ENCODE measurements at places on chromosomes 11 and 22.
A peak's percentile ranks its signal among the peaks of the same experiment; 100 is the strongest.

GRCh38 chr22:25148149-25148691 is 51.4 kb upstream of the CRYBB3 start:
- peak; percentile 32 for DNase-seq

DNA sequence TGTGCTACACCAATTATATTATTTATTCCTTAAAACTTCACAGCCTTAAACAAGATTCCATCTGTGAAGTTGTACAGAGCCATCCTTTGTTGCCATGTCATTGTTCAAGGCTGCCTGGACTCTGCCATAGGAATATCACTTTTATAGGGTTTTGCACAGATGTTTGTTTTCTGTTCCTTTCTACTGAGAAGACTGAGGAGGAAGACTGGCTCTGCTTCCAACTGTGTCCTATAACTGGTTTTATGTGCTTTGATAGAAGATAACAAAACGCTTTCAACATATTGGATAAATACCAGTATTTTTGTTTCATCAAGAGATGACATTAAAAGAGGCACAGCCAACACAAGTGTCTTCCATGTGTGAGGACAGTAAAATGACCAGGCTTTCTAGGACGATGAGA is 120.6 kb downstream of the CD44 start:
- no peak for DNase-seq

- DNase-seq: no peak
Observed at GRCh38 chr22:22838148-22838786, 49.3 kb upstream of the IGLL5 start.

DNA sequence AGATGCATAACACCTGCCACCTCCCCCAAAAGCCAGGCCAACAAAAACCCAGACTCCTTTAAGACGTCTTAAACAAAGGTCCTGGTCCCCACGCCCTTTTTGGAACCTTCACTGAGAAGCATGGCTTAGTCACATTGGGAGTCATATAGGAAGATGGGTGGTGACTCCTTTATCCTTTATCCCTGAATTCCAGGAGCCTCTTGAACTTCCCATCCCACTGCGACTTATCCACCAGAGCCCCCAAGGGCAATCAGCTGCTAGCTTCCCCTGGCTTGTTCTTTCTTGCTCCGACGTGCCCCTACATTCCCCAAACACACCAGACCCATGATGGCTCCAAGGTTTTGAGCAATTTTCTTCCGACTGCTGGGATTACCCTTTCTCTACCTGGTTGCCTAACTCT is 567.0 kb upstream of the CADM1 start:
- no peak for DNase-seq

GRCh38 chr11:119421351-119421750 is 1.6 kb downstream of the THY1 start:
- peak; percentile 23 for DNase-seq

GRCh38 chr22:32217465-32217864 is 12.6 kb upstream of the RFPL2 start:
- DNase-seq: no peak

DNA sequence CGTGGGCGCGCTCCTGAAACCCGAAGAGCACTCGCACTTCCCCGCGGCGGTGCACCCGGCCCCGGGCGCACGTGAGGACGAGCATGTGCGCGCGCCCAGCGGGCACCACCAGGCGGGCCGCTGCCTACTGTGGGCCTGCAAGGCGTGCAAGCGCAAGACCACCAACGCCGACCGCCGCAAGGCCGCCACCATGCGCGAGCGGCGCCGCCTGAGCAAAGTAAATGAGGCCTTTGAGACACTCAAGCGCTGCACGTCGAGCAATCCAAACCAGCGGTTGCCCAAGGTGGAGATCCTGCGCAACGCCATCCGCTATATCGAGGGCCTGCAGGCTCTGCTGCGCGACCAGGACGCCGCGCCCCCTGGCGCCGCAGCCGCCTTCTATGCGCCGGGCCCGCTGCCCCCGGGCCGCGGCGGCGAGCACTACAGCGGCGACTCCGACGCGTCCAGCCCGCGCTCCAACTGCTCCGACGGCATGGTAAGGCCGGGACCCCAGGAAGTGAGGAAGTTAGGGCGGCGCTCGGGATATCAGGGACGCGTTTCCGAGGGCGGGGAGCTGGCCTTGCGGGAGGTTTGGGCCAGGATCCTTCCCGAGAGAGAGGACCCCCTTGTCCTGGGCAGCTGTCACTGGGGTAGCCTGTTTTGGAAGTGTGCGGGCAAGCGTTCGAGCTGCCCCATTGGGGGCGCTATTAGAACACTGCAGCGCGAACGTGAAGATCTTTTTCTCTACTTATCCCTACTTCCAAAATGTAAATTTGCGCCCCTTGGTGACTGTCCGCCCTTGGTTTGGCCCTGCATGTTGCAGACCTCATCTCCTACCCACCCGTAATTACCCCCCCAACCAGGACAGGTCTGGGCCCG is 796 bp downstream of the MYOD1 start:
- DNase-seq: peak; percentile 50

DNA sequence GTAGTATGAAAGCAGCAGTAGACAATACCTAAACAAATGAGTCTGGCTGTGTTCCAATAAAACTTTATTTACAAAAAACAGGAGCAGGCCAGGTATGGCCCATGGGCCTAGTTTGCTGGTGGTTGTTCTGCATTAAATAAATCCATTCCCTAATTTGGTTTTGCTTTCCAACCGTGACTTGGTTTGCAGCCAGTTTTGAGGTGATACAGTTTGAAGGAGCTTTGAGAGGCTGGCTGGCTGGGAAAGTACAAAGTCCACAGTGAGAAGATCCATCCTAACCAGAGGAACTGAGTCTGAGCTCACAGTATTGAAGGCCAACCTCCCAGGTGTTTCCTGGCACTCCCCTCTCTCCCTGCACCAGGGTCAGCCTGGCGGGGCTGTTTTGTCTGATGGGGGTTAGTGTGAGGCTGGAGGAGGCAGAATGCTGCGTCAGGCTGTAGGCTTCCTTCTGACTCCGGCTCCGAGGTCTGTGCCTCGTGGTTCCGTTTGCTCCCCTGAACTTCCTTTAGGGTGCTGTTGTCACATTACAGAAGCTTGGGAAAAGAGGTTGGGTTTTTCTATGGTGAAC is 129.5 kb downstream of the MICAL2 start:
- DNase-seq: no peak

DNA sequence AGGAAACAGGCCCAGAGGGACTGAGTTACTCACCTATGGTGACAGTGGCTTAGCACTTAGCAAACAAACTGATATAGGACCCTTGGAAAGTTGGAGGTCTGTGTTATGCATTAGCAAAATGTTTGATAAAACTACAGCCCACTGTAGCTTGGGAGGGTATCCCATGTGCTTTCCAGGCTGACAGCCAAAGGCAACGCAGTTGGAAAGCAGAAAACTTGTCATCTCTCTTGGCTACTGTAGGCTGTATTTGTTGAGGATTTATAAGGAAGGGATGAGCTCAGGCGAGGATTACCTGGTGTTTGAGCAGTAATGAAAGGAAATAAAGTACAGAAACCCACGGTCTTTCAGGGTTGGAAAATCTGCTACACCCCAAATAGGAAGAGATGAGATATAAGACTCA is 23.8 kb downstream of the SDHAF2 start:
- no peak for DNase-seq

GRCh38 chr11:76632492-76632891 is 38.1 kb downstream of the LRRC32 start:
- no peak for DNase-seq

DNA sequence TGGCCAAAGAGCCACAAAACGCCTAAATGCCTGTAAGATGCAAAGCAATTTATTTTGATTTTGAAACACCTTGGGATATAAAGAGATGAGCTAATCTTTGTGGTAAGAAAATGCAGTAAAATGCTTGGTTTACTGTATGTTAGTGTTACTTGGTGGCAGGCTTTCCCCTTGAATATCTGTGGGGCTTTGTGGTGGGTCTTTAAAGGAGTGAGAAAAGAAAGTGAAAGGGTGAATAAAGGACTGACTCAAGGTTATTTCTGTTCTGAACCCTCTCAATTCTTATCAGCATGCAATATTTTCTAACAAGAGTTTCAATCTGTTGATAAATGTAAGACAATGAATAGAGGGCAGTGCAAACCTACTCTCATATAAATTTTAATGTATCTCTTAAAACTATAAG is 1555.9 kb upstream of the RAG2 start:
- no peak for DNase-seq

DNA sequence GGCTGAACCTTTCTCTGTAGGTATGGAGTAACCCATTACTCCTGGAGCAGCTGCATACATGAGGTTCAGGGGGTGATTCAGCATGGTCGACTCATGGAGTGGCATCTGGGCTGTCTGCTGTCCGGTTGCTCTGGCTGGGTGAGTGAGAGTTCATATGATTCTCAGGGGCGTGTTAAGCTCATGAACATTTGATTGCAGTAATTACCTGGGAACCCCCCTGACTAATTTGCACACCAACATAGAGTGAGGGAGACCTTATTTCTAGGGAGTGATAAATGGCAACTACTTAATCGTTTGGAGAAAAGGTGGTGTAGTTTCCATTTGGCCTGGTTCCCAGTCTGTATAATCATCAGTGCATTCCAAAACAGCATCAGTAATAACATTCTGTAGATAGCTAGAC is 661.9 kb downstream of the ETS1 start:
- DNase-seq: peak; percentile 12

DNA sequence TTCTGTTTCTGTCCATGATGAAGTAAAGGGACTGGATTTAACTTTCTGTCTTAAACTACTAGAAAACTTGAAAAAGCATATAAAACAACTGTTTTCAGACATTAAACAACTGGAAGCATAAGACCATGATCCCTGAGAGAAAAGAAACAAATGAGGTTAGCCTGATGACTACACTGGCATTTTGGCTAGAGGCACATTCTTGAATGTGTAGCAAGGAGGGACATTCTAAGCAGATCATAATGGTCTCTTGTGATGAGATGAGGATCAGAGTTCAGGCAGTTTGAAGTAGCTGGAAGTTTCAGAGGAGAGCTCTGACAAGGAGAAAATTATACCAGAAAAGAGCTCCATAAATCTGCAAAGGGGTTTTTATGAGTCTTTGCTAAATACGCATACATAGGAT is 75.4 kb downstream of the AASDHPPT start:
- DNase-seq: peak; percentile 42

DNA sequence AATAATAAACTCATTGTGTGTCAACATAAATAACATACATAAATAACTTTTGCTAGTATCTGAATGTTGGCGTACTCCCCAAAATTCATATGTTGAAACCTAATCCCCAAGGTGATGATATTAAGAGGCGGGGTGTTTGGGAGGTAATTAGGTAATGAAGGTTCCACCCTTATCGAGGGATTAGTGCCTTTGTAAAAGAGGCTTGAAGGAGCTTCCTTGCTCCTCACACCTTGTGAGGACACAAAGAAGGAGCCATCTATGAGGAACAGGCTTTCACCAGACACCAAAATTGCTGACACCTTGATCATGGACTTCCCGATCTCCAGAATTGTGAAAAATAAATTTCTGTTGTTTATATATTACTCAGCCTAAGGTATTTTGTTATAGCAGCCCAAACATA is 33.9 kb upstream of the CXCR5 start:
- DNase-seq: no peak

- peak; percentile 93 for DNase-seq
Observed at GRCh38 chr22:40499209-40499623, 128.8 kb downstream of the SGSM3 start.

DNA sequence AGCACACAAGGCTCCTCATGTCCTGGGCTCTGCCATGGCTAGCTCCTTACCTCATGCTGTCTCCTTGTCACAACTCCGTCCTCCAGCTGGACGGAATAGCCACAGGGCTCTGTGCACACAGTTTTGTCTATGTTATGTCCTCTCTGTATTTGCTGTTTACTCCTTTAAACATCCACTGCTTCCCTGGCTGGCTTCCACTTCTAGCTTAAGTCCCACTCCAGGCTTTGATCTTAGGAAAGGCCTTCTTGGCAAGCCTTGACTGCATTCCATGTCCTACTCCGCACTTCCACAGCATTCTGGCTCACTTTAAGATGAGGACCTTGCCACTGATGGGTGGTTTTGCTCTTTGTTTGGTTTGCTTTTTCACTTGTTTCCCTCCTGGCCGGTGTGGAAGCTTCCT is 22.9 kb upstream of the ROBO3 start:
- DNase-seq: peak; percentile 62

DNA sequence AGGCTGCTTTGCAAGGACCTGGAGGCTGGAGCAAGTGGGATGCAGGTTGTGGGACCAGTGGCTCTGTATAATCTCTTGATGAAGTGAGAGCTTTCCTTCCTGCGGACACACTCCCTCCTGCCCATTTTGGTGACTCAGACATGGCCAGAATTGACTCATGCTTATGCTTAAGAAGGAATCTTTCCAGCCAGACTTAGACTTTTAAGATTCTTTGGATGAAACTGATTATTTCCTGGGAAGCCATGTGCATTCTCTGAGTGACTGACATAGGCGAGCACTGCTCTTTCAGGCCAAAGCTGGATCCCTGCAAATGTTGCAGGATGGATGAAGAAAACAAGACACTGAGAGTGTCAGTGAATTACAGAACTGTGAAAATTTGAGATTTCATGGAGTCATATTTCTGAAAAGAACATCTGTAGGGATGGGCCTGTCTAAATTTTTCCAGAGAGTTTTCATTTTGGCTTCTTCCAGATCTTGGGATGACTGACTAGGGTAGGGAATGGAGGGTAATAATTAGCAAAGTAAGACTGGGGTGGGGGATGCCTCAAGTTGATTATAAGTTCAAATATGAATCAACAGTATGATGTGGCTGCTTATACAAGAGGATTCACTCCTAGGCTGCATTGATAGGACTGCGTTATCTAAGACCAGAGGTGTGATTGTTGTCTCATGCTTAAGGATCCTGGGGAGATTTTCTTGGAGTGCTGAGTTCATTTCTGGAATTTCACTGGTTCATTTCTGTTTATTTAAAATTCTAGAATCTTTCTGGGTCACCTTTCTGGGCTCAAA is 195.8 kb downstream of the HIPK3 start:
- peak; percentile 89 for DNase-seq

Measured in astrocyte of the hippocampus (primary cell).